ENCODE measurements at places on chromosomes 12 and 14.

GRCh38 chr14:94473666-94474410, 2.2 kb downstream of the SERPINA9 start:
- DNase-seq, result no peak

- no peak for DNase-seq
These were observed 13.1 kb upstream of the LGR5 start for GRCh38 chr12:71426300-71427047.

DNA sequence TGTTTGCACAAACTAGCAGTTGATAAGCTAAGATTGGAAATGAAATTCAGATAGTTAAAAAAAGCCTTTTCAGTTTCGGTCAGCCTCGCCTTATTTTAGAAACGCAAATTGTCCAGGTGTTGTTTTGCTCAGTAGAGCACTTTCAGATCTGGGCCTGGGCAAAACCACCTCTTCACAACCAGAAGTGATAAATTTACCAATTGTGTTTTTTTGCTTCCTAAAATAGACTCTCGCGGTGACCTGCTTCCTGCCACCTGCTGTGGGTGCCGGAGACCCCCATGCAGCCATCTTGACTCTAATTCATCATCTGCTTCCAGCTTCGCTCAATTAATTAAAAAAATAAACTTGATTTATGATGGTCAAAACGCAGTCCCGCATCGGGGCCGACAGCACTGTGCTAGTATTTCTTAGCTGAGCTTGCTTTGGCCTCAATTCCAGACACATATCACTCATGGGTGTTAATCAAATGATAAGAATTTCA, 335.6 kb downstream of the TMEM121 start:
- DNase-seq, result no peak

DNA sequence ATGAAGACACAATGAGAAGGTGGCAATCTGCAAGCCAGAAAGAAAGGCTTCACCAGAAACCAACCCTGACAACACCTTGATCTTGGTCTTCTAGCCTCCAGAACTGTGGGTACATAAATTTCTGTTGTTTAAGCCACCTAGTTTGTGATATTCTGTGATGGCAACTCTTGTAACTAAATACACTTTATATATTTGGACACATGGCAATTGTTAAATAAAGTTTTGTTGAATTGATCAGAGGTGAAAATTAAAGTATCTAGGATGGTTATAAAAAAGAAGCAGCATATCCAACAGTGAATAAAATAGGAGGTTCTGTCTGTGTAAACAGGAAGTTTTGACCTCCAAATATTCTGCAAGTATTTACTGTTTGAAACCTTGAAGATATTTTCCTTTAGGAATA, 516.3 kb downstream of the SOX5 start:
- DNase-seq, result no peak

DNA sequence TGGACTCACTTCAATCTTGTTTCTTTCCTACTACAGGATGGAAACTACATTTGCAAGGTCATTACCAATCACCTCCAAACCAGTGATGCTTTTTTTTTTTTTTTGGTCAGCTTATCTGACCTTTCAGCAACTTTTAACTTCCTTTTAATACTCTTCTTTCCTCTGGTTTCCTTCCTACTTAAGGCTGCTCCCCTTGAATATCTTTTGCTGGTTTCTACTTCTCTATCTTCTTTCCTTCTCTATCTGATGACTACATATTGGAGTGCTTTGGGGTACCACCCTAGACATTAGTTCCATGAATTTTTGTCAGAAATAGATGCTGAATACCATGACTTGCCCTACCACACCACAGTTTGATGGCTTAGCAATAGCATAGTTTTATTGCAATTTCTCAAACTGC, 197.7 kb upstream of the DDHD1 start:
- DNase-seq, result no peak
